ENCODE measurements at places on chromosomes 4 and X. TPM values are rescaled to one million over a fixed set of nuclear protein-coding genes. Genes with fewer than 3 reads are reported as not detected.

PLXNB3 gene
- total RNA-seq = 33.7 TPM

SUPT20HL2 gene
- not detected for total RNA-seq

TMEM185A gene
- total RNA-seq = 20.8 TPM

CXorf49 gene
- total RNA-seq = not detected

UCP1 gene
- not detected for total RNA-seq

LGI2 gene
- not detected for total RNA-seq

INTS6L gene
- 1.9 TPM for total RNA-seq

ZFP42 gene
- not detected for total RNA-seq

MAGEB17 gene
- not detected for total RNA-seq

NUP62CL gene
- not detected for total RNA-seq

GRCh38 chrX:50081282-50081889 is 119.4 kb downstream of the AKAP4 start:
- DNase-seq = no peak

- no peak for DNase-seq
Observed at GRCh38 chrX:134443020-134443419, 16.9 kb upstream of the HPRT1 start.

GRCh38 chr4:173839865-173840264 is 309.8 kb upstream of the HAND2 start:
- no peak for DNase-seq

GRCh38 chr4:11741190-11741652 is 312.5 kb upstream of the HS3ST1 start:
- no peak for DNase-seq

GRCh38 chr4:67550451-67550850 is 5.1 kb upstream of the CENPC start:
- no peak for DNase-seq

GRCh38 chr4:10879411-10880110 is 195.0 kb upstream of the CLNK start:
- no peak for DNase-seq

DNA sequence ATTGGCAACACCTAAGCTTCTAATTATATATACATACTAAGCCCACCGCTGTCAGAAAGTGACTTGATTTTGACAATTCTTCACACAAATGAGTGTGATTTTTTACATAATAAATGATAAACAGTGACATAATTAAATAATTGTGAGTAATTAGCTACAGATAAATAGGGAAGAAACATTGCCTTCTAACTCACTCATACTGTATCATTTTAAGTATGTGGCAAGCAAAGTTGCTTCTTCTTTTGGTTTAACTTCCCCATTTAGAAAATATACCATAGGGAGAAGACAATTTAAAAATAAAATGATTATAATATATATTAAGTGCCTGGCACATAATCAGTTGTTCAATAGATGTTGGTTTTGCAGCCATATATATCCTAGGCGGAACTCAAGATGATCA is 644.2 kb downstream of the FSTL5 start:
- DNase-seq = no peak

- DNase-seq = no peak
Observed at GRCh38 chr4:40940317-40940741, 190.6 kb downstream of the NSUN7 start.

DNA sequence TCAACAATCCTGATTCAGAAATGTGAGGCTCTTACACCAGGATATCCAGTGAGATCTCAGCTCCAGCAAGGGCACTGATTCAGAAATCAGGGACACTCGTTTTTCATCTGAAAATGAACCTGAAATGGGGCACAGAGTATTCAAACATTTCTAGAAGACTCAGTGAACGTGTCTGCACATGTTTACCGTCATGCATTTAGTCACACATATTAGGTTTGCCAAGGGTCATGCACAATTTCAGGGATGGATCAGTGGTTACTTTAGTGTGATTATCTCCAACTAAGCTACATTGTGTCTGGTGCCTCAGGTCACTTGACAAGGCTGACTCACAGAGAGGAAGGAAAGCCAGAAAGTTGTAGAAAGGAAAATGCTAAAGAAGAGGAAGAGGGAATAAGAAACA is 33.6 kb upstream of the SPANXN2 start:
- DNase-seq = no peak

- no peak for DNase-seq
Observed at GRCh38 chrX:74523870-74524735, 90.3 kb downstream of the RLIM start.

GRCh38 chr4:48340276-48340964 is 909 bp upstream of the SLAIN2 start:
- peak; percentile 67 for DNase-seq

DNA sequence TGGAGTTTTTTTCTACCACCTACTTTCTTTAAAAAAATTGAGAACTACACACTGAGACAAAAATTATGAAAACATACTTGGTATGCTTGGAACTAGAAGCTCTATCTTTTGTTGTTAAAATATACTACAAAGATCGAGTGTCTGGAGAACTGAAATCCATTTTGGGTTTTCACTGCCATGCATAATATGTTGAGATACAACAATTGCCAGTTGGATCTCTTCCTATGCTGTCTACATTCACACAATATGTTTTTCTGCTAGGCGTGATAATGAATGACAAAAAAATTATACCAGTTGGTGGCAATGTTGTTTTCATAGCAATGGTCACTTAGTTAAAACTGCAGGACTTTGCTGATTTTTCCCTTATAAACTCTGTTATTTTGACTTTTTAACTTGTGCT is 605.4 kb upstream of the LCORL start:
- no peak for DNase-seq

- no peak for DNase-seq
Observed at GRCh38 chr4:90958256-90958895, 831.2 kb downstream of the CCSER1 start.

DNA sequence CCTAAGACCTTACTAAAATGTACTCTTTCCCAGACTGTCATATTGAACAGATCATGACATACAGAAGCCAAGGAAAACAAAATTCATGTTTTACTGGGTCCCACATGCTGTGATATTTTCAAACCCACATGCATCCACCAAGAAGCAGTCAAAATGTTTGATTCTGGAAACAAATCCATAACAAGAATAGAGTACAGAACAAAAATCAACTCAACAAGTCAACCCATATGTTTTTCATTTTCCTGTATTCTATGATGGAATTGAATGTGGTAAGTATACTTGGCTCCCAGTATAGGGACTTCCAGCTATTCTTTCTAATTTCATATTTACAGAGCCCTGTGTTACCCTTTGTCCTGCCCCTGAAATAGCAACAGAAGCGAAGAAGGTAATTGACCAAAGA is 106.8 kb downstream of the COL25A1 start:
- DNase-seq = no peak
